Fibroblast of upper back skin (primary cell): ENCODE measurements at places on chromosomes 1 and 21.

GRCh38 chr21:44691686-44692085, 5.3 kb upstream of the KRTAP10-12 start:
- no peak for DNase-seq

DNA sequence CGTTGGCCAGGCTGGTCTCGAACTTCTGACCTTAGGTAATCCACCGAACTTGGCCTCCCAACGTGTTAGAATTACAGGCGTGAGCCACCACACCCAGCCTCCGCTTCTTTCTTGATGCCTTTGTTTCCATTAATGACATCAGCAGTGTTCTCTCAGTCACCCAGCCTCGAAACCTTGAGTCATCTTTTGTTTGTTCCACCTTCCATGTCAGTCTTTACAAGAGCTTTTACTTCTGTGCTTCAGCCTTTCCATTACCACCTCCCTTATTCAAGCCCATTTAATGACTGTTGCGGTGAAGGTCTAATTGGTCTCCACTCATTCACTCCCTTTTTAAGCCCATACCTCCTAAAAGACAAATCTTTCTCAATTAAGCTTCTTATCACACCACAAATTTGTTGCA, 146.6 kb upstream of the ADGRL2 start:
- DNase-seq = no peak

DNA sequence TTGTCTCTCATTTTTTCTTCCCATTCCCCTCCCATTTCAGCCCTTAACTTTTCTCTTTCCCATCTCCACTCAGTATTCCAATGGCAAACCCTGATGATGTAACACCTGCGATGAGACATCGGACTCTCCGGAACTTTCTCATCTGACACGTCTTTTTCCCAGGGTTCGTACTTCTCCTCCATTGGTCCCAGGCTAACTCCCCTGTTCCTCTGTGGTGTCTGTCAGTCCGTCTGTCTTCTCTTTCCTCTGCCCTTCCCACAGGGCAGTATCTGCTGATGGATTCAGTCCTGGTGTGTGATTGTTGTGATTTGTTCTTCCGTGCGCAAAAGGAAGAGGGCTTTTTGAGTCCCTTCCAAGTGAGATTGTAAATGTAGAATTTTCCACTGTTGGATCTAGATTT, 27.7 kb downstream of the VANGL2 start:
- DNase-seq = no peak

GRCh38 chr1:1941868-1942752, 23.0 kb upstream of the TMEM52 start:
- DNase-seq = no peak

DNA sequence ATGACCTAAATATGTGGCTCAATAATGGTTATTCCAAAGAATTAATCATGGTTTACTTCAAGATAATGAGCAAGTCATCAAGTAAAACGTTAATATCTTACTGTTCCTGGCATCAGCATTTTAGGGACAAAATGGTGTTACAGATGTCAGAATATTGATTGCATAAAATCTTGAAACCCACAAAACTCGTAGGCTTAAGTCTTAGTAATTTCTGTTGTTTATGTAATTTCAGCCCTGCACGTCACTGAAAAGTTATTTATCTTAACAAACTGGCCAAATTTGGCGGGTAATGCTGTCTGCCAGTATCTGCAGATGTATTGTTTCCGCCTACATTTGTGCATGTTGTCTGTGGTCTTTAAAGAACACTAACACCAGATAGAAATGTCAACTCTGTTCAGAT, 25.8 kb downstream of the CDC7 start:
- DNase-seq = peak; percentile 61

- no peak for DNase-seq
Observed at GRCh38 chr1:230067419-230067870, 407 bp downstream of the GALNT2 start.
